Calu3 (cell line): ENCODE measurements at places on chromosomes 11 and 22. TPM values are rescaled to one million over a fixed set of nuclear protein-coding genes. Genes with fewer than 3 reads are reported as not detected.
A peak's percentile ranks its signal among the peaks of the same experiment; 100 is the strongest.

DNA sequence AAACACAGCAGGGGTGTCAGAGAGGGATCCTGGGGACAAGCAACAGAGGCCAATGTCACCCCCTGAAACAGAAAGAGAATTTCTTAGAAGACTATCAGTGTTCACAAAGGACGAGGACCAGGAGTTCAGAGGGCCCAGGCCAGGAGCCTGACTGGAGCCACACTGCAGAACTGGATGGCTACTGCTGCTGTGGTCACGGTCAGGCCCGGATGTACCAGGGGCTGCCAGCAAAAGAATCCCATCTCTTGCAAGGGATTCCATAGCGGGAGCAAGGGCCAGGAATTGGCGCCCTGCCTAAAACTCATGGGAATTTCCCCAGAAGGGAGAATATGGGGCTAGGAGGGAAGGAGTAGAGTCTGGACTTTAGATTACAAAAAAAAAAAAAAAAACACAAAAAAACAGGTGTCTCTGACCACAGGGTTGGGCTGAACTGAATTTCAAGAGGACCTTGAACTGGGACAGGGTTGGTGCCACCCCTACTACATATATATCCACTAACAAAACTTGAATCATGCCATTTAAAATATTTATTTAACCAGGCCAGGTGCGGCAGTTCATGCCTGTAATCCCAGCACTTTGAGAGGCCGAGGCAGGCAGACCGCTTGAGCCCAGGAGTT lies 15.7 kb upstream of the KCTD14 start:
- DNase-seq = peak; percentile 35

Gene MAML2
- 16.7 and 22.7 TPM in 2 replicates for total RNA-seq

DNA sequence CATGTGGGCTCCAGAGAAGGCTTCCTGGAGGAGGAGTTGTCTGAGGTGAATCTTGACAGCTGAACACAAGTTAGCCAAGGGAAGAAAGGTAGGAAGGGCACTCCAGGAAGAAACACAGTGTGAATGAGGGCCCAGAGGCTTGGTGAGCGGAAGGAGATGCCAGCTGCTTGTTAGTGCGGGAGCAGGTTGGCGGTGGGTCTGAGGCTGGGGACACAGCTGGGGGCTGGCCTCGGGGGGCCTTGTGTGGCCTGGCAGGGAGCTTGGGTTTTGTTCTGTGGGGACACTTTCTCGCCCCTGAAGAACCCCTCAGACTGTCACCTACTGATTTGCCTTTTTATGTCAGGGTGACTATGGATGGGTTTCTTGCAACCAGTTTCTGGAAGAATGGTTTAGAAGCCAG lies 160.0 kb downstream of the ST3GAL4 start:
- no peak for DNase-seq

Gene MN1
- total RNA-seq = 1.7 and 2.3 TPM in 2 replicates

- no peak for DNase-seq
Measured at GRCh38 chr11:134574425-134574824, 162.4 kb upstream of the B3GAT1 start.

Gene CRY2
- 14.9 and 16.1 TPM in 2 replicates for total RNA-seq

- DNase-seq = no peak
Measured at GRCh38 chr22:43320943-43321900, 21.9 kb downstream of the SCUBE1 start.

Gene CCDC157
- total RNA-seq = 5.0 and 5.5 TPM in 2 replicates

Gene SEPTIN3
- 3.2 and 3.4 TPM in 2 replicates for total RNA-seq

GRCh38 chr11:706439-706956 lies 467 bp downstream of the EPS8L2 start:
- DNase-seq = peak; percentile 62

GRCh38 chr11:123797114-123797513 lies 9.0 kb downstream of the OR6M1 start:
- DNase-seq = no peak

GRCh38 chr11:46521961-46522681 lies 71.7 kb downstream of the AMBRA1 start:
- no peak for DNase-seq

Gene MRGPRX3
- not detected in 2 replicates for total RNA-seq

DNA sequence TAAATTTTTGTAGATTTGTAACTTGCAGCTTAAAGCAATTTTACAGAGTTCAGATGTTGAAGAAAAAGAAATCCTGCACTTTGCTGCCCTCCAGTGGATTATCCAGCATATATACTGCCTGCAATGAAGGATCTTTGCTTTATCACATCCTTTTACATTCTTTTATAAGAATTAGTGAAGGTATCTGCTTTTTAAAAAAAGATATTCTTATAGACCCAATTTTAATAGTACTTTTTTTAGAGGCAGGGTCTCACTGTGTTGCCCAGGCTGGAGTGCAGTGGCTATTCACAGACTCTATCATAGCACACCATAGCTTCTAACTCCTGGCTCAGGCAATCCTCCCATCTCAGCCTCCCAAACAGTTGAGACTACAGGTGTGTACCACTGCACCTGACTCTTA lies 60.7 kb downstream of the TTC17 start:
- DNase-seq = peak; percentile 34

- no peak for DNase-seq
Measured at GRCh38 chr11:60917267-60917666, 3.3 kb downstream of the TMEM109 start.

Gene SULT4A1
- 7.9 and 9.1 TPM in 2 replicates for total RNA-seq

GRCh38 chr22:29299136-29299900 lies 7.1 kb upstream of the GAS2L1 start:
- DNase-seq = no peak

DNA sequence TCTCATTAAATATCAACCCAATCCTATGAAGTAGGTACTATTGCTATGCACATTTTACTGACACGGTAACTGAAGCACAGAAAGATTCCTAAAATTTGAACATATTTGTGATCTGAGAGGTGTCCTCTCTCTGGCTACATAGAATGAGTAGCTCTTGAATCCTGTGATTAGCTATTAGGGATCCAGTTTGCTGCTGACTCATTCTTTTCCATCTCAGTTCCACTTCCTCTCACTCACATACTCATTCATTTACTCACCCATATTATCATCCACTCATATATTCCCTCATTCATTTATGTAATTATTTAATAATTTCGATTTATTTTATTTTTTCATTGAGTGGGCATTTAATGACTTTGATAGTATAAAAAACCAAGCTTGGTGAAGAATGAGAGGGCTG lies 42.7 kb downstream of the OR5B17 start:
- no peak for DNase-seq

DNA sequence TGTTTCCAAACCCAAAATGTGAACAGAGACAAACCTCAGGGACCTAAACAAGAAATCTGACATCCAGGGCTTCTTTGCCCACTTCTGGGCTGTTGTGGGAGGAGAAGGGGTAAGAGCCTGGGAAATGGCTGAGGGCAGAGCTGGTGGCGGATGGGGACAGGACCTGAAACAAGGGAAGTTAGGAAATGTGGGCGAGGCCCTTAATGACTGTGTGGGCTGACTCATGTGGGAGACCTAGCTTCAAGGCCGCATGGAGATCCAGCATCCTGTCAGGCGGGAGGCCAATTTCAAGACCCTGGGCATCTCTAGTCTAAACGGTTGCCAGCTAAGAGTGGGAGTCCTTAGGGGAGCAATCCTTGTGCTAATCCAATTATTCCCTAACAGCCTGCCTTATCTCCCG lies 2.1 kb upstream of the OAF start:
- no peak for DNase-seq

DNA sequence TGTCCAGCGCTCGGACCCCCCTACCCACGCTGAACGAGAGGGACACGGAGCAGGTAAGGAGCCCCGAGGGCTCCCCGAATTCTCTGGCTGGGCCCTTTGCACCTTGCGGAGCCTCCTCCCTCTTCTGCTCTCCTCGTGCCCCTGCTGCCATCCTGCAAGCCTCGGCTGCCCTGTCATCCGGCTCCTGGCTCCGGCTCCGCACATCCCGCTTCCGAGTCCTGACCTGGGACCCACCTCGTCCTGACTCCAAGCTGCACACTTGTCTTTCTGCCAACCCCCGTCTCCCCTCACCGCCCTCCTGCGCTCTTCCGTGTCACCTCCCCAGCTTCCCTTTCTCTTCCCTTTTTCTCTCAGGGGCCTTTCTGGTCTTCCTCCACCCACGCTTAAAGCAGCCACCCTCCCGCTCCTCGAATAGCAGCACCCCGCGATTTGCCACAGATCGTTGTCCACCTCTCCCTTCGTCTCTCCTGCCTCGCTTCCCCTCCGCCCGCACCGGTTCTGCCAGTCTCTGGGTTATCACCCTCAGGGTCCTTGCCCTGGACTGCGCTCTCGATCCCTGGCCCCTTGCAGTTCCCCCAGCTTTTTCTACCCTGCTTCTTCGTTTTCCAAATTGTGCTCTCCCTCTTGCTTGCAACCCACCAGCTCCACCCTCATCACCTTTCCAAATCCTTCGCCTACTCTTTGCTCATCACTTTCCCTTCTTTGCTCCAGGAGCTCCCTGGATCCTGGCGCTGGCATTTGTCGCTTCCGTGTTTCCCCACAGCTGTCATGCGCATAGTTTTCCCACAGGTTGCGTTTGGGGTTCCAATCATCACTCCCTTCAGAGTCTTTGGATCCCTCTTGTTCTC lies 822 bp downstream of the MARK2 start:
- peak; percentile 29 for DNase-seq

Gene PDHX
- total RNA-seq = 47.6 and 55.9 TPM in 2 replicates

DNA sequence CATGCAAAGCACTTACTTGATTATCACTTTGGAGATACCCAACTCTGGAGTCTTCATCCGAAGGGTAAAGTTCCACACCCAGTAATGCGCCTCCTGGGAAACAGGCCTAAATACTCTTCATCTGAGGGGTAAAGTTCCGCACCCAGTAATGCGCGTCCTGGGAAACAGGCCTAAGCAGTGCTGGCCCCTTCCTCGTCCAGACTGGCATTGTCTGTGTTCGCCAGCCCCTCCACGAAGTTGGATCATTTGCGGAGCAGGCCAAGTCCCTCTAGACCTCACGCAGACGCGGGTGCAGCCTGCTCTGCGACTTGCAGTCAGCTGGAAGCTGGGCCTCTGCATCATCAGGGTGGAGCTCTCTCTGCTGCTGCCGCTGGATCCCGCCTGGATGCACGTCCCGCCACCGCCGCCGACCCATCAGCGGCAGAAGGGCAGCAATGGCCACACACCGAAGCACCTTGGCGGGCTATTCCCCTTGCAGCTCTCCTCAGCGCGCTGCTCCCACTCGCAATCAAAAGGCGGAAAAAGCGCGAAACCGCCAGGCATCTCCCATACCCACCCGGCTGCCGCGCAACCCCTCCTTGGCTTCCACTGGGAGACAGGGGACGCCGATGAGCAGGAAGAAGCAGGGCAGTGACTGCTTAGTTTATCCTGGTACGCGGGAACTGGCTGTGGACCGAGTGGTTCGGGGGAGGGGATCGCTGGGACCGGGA lies 34.1 kb upstream of the GLYATL1 start:
- no peak for DNase-seq

DNA sequence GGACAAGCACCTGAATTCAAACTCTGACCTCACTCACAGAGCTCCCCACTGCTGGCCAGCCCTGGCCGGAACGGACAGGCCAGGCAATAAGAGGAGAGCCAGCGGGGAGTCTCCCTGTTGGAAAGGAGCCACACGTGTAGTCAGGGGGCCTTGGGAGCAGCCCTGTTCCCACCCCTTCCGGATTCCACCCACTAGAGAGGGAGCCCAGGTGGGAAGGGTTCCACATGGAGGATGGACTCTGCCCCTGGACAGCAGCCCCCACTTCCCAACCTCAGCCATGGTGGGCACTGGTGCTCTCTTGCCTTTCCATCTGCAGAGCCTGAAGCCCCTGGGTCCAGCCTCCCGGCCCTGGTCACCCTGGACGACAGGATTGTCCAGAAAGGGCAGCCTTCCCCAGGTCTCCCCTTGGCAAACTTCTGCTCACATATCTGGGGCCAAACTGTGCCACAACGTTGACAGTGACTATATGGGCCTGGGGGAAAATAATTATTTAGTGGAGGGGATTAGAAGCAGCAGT lies 7.5 kb upstream of the APOBEC3A start:
- no peak for DNase-seq

Gene BRSK2
- total RNA-seq = 2.6 and 8.8 TPM in 2 replicates

- no peak for DNase-seq
Measured at GRCh38 chr11:91459840-91460239, 764.8 kb upstream of the FAT3 start.

Gene RFPL1
- not detected in 2 replicates for total RNA-seq

DNA sequence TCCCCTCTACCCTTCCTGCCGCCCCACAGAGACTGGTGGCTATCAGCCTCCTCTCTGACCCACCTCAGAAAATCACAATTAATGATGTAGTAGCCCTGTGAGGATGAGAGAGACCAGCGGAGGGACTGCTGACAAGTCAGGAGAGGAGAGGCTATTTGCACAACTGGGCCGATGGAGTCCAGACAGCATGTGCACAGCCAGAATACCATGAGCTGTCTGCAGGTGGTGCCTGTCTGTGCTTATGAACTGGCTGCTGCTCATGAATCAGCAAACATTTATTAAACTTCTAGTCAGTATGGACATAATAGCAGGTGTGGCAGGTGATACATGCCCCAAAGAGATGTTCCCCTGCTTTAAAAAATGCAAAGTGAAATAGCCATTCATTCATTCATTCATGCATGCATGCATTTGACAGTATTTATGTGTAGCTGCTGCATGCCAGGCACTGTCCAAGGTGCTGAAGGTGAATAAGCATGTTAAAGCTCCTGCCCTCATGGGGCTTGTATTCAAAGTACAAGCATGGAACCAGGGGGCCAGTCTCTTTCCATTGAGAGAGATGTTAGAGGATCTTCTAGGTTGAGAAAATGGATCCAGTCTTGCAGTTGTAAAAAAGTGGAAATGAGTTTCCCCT lies 141.3 kb downstream of the GRIK4 start:
- peak; percentile 4 for DNase-seq

DNA sequence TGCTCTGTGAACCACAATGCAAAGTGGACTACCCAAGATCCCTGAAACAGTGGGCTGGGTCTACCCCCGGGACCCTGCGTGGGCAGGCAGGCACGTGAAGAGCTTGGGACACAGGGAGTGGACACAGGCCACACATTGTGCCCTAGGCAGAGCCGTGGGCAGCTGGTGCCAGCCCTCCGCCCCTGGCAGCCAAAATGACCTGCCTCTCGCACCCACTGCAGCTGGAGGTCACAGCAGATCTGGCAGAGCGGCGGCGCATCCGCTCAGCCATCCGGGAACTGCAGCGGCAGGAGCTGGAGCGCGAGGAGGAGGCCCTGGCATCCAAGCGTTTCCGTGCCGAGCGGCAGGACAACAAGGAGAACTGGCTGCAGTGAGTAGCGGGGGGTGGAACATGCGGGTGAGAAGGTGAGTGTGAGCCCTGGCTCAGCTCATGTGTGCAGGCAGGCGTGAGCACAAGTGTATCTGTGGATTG lies 6.7 kb downstream of the SMTN start:
- no peak for DNase-seq

DNA sequence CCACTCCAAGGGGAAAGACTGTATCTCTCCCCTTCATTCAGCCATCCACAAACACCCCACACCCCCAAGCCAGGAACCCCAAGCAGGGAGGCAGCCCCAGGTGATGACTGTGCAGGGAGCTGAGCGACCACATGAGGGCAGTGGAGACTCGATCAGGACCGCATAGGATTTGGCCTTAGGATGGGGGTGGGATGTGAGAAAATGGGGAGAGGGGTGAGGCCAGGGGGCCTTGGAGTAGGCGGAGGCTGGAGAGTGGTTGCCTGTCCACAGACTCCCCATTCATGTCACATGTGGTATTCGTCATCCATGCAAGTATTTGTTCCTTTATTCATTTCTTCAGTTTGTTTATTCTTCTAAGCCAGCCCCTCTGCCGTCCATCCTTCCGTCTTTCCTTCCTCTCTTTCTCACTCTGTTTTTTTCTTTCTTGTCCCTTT lies 2.7 kb upstream of the RHOD start:
- DNase-seq = peak; percentile 77

Gene LINC01488
- not detected in 2 replicates for total RNA-seq

GRCh38 chr11:100182927-100183326 lies 504.2 kb upstream of the ARHGAP42 start:
- DNase-seq = no peak

Gene APOBEC3H
- total RNA-seq = not detected in 2 replicates

- no peak for DNase-seq
Measured at GRCh38 chr22:20761536-20761935, 12.4 kb upstream of the SERPIND1 start.
